Natural killer cell (primary cell): ENCODE measurements at places on chromosomes 13 and 19. TPM values are rescaled to one million over a fixed set of nuclear protein-coding genes. Genes with fewer than 3 reads are reported as not detected.

GRCh38 chr19:46351241-46352041 is 4.6 kb downstream of the PPP5C start:
- H3K36me3 ChIP-seq, result peaks cover 25% of the 10 kb centered on the region
- peak; percentile 58 for DNase-seq
- H3K4me3 ChIP-seq, result no peak overlapping the region

DNA sequence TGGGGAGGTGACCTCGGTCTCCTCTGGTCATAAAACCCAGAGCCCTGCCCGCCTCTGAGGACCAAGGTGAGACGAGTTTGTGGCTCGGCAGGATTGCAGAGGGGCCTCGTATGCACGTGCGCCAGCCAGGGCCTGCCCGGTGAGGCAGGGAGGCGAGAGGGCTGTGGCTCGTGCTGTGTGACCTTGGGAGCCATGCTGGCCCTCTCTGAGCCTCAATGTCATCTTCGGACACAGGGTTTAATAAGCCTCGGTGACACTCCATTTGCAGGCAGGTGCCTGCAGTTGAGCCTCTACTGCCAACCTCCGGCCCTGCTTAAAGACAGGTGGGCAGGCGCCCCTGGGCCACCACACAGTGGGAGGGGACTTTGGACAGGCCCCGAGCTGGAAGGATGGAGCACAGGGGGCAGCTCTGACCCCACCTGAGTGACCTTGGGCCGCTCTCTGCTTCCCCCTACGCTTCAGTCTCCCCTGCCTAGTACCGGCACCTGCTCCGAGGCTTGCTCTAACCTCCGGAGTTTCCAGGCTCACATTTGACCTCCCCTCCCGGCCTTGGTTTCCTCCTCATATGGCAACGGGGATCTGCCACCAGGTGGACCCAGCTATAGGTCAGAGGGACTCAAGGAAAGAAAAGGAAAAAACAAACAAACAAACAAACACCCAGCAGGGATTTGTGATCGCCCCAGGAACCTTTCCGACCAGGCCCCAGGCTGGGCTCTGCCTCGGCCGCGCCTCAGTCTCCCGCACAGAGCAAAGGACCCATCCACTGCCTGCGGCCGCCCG is 3.1 kb downstream of the ZBTB7A start:
- no peaks in the 10 kb centered on the region for H3K27me3 ChIP-seq
- H3K4me3 ChIP-seq, result peak overlapping the region; percentile 65
- H3K27ac ChIP-seq, result peak overlapping the region; percentile 85
- peaks cover 15% of the 10 kb centered on the region for H3K36me3 ChIP-seq
- no peak for DNase-seq

DNA sequence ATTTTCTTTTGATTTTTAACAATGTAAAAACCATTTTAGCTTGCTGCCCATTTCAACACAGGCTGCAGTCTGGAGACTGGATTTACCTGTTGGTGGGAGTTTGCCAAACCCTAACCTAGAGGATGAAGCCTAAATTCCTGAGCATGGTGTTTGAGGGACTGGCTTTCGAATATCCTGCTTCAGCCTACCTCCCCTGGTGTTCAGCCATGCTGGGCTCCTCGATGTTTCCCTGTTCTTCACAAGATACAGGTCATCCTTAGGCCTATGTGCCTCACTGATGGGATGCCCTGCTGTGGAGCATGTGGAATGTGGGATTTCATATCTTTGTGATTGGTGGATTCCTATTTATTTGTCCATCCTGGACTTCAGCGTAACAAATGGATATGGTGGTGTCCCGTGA is 20.4 kb upstream of the ERCC5 start:
- H3K4me3 ChIP-seq, result no peak overlapping the region
- peaks cover 17% of the 10 kb centered on the region for H3K36me3 ChIP-seq
- no peak overlapping the region for H3K27ac ChIP-seq
- no peaks in the 10 kb centered on the region for H3K27me3 ChIP-seq
- DNase-seq, result no peak

DNA sequence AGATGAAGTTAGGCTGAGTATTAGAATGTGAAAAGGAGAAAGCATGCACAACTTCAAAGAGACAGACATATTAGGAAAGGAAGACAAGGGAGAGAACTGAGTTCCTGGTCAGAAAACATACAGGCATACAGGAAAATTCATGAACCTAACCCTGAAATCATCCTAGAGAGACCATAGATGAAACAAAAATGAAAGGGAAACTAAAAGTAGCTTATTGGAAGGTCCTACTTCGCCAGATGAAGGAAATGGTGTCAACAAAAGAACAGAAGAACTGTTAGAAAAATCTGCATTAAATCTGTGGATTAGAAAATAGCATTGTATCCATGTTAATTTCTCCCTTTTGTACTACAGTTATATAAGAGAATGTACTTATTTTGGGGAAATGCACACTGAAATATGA is 169.0 kb upstream of the UFM1 start:
- no peak overlapping the region for H3K4me3 ChIP-seq
- no peaks in the 10 kb centered on the region for H3K27me3 ChIP-seq
- no peaks in the 10 kb centered on the region for H3K36me3 ChIP-seq
- no peaks in the 10 kb centered on the region for H3K4me1 ChIP-seq
- H3K27ac ChIP-seq, result no peak overlapping the region

DNA sequence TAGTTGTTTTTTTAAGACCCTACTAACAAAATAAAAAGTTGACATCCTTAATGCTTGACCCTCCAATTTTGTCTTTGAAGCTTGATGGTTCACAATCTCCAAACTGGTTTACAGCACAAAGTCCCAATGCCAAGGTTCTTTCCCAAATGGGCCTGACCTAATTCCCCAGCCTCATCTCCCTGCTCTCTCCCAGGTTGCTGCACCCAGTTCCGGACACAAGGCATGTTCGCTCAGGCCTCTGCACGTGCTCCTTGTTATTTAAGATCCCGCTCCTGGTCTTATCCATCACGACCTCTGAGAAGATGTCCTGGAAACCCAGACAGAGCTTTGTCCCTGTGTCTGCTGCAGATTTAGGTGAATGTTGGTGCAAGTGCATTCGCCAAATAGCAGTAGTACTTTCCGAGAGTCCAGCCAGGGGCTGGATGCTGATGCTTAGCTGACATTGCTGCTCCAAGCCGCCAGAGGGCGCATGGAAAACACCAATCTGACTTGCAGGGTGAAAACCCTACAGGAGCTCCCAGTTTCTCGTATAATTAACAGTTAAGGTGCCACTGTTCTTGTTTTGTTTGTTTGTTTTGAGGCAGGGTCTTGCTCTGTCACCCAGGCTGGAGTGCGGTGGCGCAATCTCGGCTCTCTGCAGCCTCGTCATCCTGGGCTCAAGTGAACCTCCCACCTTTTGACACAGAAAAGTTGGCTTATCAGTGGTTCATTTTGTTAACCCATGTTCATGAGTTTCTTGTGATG is 18.5 kb downstream of the LYPD3 start:
- no peaks in the 10 kb centered on the region for H3K27me3 ChIP-seq
- H3K4me1 ChIP-seq, result peaks cover 3% of the 10 kb centered on the region
- no peak overlapping the region for H3K27ac ChIP-seq
- H3K36me3 ChIP-seq, result no peaks in the 10 kb centered on the region
- peak; percentile 92 for DNase-seq

- no peaks in the 10 kb centered on the region for H3K27me3 ChIP-seq
- peaks cover 29% of the 10 kb centered on the region for H3K4me1 ChIP-seq
- H3K36me3 ChIP-seq, result peaks cover 14% of the 10 kb centered on the region
- DNase-seq, result no peak
- no peak overlapping the region for H3K27ac ChIP-seq
Observed at GRCh38 chr13:40993987-40994386, 25.1 kb downstream of the ELF1 start.

DNA sequence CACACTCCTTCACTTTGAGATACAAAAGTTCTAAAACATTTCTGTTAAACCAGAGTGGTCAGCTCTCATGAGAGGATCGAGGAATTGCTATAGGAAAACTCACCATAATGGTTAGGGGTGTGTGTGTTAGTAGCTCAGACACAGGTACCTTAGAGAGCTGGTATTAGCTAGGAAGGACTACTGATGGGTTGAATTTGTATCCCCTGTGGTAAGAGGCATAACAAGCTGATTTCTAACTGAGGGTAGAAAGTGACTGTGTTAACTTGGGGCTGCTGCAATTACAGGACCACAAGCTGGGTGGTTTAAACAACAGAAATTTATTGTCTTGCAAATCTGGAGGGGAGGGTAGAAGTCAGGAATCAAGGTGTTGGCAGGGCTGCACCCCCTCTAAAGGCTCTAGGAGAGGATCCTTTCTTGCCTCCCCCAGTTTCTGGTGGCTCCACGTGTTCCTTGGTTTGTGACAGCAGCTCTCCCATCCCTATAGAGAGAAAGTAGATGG is 17.4 kb downstream of the LEUTX start:
- H3K27me3 ChIP-seq, result no peaks in the 10 kb centered on the region
- no peak overlapping the region for H3K27ac ChIP-seq
- no peaks in the 10 kb centered on the region for H3K36me3 ChIP-seq
- no peak overlapping the region for H3K4me3 ChIP-seq
- H3K4me1 ChIP-seq, result peaks cover 9% of the 10 kb centered on the region

DNA sequence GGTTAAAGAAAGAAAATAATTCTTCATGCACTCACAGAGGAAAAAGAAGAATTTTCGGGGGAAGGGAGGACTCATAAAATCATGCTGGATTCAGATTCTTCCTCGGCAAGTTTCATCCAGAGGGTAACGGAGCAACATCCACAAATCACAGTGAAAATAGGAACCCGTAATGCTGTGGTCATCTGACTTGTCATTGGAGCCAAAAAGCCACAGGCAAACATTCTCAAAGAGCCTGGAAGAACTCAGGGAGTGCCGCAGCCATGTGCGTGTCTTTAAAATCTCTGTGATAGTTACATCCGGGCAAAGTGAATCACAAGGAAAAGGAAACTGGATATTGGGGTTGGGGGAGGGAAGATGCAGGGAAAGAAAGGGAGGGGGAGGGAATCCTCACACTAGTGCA is 33.0 kb upstream of the VSTM2B start:
- no peak overlapping the region for H3K4me3 ChIP-seq
- H3K4me1 ChIP-seq, result no peaks in the 10 kb centered on the region
- H3K27ac ChIP-seq, result no peak overlapping the region
- no peaks in the 10 kb centered on the region for H3K36me3 ChIP-seq

GRCh38 chr19:2922987-2923386 is 21.8 kb downstream of the ZNF77 start:
- no peaks in the 10 kb centered on the region for H3K4me1 ChIP-seq
- H3K4me3 ChIP-seq, result no peak overlapping the region
- DNase-seq, result no peak
- no peak overlapping the region for H3K27ac ChIP-seq

The SUGP1 gene
- total RNA-seq, result 75.8 TPM

The PPP1R15A gene
- 1,308 TPM for total RNA-seq

The GSX1 gene
- not detected for total RNA-seq
